ENCODE measurements at places on chromosomes 2 and 18.

DNA sequence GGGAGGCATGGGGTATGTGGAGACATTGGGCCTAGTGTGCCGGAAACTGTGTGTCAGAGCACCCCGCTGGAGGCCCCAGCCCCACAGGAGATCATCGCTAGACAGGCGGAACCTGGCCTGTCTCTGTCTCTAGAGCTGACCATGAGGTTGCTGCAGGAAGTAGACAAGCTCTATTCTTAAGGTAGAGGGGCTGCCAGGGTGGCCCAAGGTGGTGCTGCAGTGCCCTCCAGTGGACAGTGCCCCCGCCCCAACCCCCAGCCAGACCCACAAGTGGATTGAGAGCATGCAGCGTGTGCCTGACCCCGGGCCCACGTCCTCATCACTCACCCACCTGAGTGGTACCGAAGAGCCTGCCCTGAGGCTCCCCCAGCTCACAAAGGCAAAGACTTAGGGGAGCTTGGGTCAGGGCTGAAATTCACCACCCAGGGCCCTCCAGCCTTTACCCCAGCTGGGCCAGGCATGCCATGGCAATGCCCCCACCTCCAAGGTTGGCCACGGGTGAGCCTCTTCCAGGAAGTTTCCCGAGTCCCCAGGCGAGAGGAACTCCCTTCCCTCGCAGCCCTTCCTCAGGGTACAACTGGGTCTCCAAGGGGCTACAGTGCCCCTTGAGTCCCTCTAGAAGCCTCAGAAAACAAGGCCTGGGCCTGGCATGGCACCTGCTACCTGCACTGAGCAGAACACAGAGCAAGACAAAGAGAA is 155.0 kb downstream of the TTC32 start:
- DNase-seq, result peak; percentile 66

DNA sequence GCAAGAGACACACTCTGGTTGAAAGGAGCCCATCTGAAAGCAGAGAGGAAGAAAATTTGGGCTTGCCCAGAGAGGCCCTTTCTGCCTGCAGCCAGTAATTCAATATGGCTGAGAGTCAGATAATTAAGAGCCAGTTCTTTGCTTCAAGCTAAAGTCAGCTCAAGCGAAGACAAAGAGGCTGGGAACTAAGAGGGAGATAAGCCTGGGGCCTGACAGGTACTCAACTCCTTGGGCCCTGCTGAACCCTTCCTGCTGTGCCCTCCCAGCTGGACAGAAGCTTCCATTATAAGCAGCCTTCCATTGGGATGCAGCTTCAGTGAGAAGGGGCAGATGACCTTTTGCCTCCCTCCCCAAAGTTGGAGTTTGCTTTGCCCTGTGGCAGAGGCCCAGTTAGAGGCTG is 12.0 kb downstream of the FBXO41 start:
- DNase-seq, result no peak

DNA sequence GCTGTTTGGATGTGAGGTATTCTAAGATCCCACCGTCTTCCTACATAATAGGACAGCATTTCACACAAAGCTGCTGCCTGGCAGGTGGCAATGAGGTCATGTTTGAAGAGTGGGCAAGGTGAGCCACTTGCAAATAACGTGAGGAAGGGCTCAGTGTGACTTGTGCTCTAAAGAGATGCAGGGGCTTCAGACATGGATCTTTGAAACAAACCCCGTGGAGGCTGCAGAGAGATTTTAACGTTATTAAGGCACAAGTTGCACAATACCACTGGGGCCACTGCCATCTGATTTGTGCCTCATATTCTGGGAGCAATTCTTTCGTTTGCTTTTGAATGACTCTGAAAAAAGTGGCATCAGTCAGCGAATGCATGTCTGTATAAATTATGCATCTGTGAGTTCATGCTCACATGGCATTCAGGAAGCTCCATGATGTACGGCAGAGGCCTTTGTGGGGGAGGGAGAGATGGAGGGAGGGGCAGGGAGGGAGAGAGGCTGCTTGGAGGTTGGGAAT is 362.0 kb downstream of the SOX11 start:
- DNase-seq, result no peak

DNA sequence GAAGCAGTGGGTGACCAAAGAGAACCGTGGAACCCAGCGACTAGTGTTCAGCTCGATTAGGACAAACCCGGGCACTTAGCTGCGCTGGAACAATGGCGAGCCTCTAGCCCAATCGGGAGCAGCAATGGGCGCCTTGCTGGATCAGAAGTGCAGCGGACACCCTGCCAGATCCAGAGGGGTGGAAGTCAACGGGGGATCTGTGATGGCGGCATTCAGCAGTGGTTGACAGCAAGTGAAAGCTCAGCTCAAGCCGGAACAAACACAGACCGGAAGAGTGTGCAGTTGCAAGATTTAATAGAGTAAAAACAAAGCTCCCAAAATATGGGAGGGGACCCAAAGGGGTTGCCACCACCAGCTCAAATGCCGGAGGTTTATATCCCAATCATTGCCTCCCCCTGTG is 478.7 kb upstream of the REG3G start:
- no peak for DNase-seq

DNA sequence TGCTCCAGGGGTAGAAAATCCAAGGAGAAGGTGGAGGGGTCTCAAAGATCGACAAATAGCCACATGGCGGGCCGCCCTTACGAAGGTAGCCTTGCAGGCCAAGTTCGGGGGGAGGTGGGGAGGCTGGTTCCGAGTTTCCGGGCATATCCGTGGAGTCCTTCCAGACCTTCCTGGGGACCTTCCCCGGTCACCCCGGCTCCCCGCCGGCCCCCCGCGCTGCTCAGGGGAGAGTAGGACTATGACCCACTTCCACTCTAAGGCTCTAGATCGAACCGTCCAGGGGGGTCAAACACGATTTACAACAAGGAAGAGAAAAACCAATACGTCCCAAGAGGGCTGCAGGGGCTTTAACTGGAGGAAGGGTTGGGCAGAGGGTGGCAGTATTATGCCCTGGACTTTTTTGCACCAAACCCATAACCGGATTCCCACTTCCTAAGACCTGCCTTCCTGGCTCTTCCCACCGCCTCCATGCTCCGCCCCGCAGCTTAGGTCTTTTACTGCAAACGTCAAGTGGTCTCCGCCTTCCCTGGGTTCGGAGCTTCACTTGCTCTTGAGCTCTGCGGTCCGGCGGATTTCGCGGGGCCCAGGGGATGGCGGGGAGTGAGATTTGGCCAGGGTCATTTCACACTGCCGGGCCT is 779 bp upstream of the LYPD6 start:
- no peak for DNase-seq

GRCh38 chr2:152718909-152719645 is 657 bp downstream of the ARL6IP6 start:
- no peak for DNase-seq

DNA sequence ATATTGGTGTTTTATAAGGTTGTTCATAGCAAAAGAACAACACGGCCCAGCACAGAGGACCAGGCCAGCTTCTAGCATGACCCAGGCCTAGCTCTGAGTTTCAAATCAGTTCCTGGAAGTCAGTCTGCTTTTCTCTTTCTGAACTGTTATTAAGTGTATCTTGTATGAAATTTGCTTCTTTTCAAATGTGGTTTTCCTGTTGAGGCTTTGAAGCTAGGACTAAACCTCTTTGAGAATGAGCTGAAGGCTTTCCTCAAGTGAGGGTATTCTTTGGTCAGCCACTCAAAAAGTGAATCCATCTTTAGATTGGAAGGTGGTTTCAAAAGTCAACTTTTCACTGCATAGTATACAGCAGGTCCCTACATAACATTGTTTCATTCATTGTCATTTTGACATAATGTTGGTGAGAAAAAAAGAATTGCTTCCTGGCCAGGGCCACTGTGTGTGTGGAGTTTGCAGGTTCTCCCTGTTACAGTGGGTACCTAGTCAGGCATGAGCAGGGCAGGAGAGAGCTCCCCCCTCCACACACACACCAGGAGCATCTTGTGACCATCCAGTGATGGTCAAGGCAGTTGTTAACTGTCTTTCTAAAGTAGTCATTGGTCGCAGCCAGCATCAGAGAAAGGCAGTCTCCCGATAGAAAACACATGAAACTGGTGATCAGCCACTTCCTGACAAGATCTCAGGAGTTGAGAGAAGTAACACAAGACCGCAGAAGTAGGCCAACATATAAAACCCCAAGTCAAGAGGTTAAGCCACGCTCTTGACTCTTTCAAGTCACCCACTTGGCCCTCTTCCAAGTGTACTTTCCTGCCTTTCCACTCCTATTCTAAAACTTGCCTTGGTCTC is 6.7 kb upstream of the ACAA2 start:
- no peak for DNase-seq

- no peak for DNase-seq
Observed at GRCh38 chr2:239253264-239253663, 147.6 kb downstream of the HDAC4 start.

- no peak for DNase-seq
Observed at GRCh38 chr18:57589161-57589560, 2.7 kb upstream of the FECH start.

DNA sequence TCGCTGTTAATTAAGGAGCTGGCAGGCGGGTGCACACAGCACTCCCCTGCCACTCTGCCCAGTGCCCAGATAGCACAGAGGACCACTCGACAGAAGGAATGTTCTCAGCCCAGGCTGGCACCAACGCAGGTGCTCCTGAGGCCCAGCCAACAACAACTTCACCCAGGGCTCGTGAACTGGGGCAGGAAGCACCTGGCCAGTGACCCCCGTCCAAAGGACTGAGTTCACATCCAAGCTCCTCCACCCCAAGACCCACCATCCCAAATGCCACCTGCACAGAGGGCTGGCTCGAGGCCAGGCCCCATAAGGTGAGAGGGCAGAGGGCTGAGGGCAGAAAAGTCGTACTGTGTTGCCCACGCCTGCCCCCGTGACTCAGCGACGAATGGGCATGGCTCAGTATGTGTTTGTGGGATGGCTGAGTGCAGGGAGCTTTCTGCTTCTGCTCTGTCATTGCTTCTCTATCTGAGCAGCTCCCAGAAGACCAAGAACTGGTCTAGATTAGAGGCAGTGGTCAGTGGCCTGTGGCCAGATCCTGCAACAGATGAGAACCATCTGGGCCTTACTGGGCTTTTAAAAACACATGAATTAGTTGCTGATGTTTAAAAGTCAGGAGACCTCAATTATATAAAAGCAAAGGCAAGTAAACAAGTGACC is 68.4 kb downstream of the POLR1A start:
- DNase-seq, result peak; percentile 87

- no peak for DNase-seq
Observed at GRCh38 chr2:28231110-28231631, 161.5 kb upstream of the FOSL2 start.
